Erythroblast (primary cell): ENCODE measurements at places on chromosomes 4 and X.
A peak's percentile ranks its signal among the peaks of the same experiment; 100 is the strongest.

DNA sequence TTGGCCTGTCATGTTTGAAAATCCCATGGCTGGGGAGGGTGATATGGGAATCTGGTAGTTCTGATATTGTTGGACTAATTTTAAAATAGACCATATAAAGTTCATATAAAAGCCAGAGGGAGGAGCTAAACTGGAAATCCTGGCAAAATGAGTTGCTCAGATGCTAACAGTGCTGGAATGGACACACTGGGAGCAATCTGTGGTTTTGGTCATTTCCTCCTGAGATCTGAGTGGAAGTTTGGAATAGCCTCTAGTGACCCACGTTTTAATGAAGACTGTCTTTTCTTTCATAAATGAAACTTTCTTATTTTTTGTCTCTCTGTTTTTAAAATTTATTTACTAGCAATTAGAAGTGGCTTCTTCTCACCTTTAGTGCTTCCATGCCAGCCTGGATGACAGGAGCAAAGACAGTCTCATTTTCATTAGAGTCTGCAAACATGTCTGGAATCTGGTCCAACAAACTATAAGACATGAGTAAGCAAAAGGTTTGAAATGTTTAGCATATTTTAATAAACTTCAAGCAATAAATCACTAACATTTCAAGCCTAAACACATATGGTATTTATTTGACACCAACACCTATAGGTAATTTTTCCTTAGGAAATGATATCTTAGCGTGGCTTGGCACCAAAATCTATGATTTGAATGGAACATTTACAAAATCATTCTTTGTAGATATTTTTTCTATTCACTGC lies 66.6 kb downstream of the METTL14 start:
- DNase-seq, result no peak

GRCh38 chr4:114302472-114302871 lies 296.1 kb upstream of the UGT8 start:
- DNase-seq, result no peak

DNA sequence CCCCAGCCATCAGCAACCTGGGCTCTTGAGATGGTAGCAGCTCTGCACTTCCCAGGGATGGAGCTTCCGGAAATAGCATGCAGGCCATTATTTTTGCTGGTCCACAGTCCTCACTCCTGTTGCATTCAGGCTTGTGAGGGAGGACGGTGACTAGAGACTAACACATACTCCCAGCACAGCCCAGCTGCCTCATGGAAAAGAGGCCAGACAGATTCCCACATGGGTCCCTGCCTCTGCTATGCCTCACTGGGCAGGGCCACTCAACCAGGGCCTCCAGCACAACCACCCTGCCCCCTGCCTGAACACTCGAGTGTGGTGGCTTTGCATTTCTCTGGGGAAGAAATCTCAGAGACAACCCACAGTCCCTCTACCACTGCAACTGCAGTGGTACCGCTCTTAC lies 1195.1 kb downstream of the PCDH18 start:
- DNase-seq, result no peak

DNA sequence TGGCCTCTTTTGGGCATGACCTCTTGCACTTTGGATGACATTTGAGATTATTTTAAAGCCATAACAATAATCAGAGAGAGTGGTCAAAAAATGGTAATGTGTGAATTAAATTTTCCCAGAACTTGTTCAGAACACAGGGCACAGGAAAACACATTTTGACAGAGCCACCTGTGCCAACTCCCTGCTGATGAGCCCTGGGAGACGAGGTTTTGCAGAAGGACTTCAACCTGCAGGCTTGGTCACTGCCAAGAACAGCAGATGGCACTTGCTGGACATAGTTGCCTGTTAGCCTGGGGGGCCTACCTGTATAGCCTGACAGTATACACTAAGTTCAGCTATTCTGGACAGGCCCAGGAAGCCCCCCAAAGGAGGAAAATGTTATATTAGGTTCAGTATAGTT lies 277.8 kb upstream of the EMCN start:
- no peak for DNase-seq

DNA sequence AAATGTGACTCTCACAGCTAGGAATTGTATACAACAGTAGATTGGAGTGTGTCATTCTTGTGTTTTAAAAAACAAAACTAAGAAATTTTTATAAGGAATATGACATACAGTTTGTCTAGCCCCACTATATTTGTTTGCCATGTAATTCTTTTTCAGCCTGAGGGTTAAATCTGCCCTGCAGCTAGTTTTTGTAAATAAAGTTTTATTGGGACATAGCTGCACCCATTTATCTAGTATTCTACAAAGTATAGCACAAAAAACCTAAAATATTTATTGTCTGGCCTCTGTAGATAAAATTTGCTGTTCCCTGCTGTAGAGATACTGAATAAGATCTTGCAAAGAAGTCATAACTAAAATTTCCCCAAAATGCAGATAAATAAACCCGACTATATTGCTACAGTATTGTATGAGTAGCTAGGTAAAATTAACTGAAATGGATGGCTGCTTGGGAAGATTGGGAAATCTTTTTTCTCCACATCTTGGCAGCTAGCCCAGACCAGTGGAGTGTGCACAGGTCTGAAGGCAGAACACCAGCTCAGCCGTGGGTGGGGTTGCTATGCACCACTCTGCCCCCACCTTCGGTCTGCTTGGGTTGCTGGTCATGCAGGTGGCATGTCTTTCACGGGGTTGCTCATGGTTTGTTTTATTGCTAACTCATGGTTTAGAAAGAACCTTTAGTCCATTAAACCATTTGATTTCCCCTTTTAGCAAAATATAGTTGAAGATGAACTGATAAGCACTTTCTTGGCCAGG lies 127.9 kb downstream of the KLHL8 start:
- peak; percentile 86 for DNase-seq

GRCh38 chrX:153608806-153609205 lies 9.9 kb upstream of the CCNQ start:
- DNase-seq, result no peak

GRCh38 chr4:87410679-87411078 lies 11.7 kb upstream of the NUDT9 start:
- no peak for DNase-seq

- no peak for DNase-seq
Measured at GRCh38 chrX:131734621-131735020, 190.7 kb downstream of the OR13H1 start.

DNA sequence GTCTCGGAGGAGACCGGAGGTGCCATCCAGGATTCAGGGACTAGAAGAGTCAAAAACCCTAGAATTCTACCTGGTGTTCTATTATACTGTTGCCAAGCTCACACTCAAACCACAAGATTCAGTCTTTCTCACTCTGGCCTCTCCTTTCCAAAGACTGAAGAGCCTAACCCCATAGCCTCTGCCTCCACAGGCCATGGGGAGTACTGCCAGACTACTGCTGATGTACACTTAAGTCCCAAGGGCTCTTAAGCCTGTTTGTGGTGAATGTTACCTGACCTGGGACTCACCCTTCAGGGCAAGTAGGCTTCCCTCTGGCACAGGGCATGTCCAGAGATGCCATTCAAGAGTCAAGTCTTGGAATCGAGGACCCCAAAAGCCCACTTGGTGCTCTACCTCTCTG lies 58.9 kb upstream of the IRS4 start:
- no peak for DNase-seq

GRCh38 chr4:92101737-92102172 lies 202.0 kb upstream of the GRID2 start:
- no peak for DNase-seq

DNA sequence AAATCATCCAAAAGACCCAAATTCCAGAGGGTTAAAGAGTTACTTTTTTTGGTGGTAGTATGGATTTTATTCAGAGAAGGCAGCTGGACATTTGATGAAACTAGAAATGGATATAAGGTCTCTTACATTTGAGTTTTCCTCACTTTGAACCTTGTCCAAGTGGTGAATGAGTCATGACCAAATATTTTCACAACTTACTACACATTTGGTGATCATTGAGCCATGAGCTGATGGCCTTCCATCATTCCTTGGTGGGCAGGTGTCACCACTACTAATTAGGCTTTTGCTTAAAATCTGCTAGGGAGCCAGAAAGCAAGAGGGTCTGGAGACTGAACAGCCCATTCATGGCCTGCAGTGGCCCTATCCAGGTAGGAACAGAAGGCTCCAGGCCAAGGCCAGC lies 620.2 kb upstream of the INTU start:
- no peak for DNase-seq

DNA sequence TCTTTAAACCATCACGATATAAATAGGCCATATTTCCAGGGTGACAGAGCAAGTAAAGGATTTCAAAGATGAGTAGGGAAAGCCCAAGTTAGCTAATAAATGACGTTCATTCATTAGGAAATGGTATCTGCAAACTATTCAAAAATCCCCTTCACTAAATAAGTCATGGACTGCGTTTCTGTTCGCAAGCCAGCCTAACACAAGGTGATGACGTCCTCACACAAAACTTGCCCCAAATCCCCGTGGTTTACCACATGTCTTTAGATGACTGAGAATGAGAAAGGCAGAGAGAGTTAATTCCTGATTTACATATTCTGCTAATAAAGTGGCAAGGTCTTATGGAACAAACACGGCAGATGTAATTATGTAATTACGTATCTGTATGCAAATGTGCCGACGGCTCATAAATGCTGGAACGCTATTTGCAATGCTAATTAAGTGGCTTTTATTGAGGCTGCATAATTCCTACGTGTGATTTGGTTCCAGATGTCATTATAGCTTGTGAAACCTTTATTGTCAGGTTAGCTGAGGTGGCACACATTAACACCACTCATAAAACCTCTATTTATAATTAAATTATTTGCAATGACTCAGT lies 437.7 kb upstream of the FRG1 start:
- no peak for DNase-seq

DNA sequence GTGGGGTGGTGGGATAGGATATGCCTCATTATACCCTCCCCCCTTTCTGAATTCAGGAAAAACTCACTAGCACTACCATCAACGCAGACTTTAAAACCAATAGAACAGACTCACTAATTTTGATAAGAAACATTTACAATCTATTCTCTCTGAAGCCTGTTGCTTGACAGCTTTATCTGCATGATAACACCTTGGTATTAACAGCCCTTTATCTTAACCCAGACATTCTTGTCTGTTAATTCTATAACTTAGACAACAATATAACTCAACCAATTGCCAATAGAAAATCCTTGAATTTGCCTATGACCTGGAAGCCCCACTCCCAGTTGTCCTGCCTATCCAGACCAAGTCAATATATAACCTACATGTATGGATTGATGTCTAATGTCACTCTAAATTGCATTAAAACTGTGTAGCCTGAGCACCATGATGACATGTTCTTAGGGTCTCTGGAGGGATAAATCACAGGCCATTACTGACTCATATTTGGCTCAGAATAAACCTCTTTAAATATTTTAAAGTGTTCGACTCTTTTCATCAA lies 1.5 kb upstream of the UGT2A3 start:
- DNase-seq, result peak; percentile 76

DNA sequence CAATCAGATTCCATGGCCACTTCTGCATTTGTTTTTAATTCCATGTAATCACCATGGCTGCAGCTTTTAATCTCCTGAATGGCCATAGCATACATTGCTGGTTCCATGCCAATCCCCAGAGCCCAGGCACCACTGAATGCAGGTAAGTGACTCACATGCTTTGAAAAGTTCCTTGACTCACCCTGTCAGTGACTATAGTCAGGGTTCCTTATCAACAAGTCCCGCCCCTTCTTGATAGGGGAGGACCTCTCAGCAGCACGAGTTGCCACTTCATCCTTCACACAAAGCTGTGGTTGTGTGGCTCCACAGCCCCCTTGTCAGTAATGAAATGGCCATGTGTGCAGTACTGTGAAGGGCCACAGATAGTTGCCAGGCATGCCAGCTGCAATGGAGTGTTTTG lies 516.6 kb downstream of the PPARGC1A start:
- DNase-seq, result no peak

DNA sequence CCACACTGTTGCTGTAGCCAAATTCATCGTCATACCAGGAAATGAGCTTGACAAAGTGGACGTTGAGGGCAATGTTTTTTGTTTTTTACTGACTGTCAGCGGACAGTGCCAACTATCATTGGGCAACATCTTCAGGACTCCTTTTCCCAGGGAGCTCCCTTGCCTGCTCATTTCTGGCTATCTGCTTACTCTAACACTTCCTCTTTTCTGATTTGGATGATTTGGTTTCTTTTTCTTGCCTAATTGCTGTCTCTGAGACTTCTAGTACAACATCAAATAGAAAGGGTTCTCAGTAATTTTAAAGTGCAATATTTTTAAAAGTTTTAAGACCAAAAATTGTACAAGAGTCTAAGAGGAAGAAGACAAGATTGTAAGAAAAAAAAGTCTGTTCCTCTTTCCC lies 92.0 kb upstream of the KLHL4 start:
- no peak for DNase-seq

DNA sequence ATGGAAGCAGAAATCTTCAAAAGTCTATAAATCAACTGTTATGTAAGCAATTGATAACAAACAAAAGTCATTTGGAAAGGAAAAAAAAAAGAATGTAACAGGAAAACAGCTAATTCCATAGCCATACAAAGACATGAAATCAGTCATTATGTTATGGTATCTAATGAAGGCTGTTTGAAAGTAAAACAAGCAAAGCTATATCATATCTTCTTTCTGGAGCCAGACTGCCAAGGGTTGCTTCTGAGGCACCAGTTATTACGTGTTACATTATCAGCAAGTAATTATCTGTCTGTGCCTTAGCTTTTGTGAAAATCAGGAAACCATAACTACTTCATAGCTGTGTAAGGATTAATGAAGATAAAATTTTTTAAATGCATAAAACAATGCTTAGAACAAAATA lies 480.2 kb downstream of the FAT4 start:
- no peak for DNase-seq

GRCh38 chr4:15690020-15690809 lies 8.6 kb downstream of the FAM200B start:
- no peak for DNase-seq

GRCh38 chr4:62482355-62482754 lies 1282.2 kb downstream of the ADGRL3 start:
- DNase-seq, result no peak

DNA sequence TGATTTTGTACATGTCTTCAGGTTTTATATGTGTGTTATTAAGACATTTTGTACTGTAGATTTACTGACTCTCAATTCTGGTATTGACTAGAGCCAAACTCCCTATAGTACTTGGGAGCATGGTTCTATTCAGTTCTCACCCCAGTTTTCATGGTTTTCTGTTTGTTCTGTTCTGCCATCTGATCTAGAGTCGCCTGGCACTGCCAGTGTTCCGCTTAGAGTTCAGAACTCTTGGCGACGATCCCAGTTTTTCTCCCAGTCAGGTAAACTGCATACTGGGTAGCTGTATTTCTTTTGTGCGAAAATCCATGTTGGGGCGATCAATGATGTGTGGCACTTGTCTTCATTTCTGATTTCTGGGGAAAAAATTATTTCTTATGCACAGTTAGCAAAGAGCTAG lies 78.0 kb downstream of the PHOX2B start:
- DNase-seq, result no peak

GRCh38 chr4:185171373-185172071 lies 28.5 kb downstream of the SLC25A4 start:
- DNase-seq, result no peak

- no peak for DNase-seq
Measured at GRCh38 chr4:159383562-159383931, 280.7 kb downstream of the RAPGEF2 start.

- DNase-seq, result peak; percentile 67
Measured at GRCh38 chr4:54217642-54218495, 11.2 kb upstream of the PDGFRA start.
